ENCODE measurements at places on chromosomes 3 and 15.

- DNase-seq = no peak
Observed at GRCh38 chr15:100120111-100120510, 221.7 kb downstream of the ADAMTS17 start.

GRCh38 chr3:169886671-169887070 is 16.9 kb upstream of the LRRC31 start:
- DNase-seq = no peak

- DNase-seq = no peak
Observed at GRCh38 chr3:39569095-39569494, 101.6 kb downstream of the MOBP start.

DNA sequence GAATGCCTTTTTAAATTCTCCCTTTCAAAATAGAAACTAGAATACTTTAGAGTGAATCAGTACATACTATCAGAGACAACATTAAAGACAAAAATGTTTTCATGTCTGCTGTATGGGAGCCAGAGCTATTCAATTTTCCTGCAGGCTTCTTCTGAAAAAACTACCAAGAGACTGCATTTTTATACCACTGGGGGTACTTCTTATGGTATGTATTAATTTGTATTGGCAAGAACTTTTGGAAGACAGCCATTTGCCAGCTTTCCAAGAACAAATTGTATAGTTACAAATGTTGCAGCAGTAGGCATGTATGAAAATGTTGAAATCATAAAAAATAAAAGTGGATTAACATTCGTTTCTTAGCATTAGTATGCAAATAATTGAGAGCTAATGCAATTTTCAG is 1010.0 kb upstream of the CADM2 start:
- DNase-seq = no peak

DNA sequence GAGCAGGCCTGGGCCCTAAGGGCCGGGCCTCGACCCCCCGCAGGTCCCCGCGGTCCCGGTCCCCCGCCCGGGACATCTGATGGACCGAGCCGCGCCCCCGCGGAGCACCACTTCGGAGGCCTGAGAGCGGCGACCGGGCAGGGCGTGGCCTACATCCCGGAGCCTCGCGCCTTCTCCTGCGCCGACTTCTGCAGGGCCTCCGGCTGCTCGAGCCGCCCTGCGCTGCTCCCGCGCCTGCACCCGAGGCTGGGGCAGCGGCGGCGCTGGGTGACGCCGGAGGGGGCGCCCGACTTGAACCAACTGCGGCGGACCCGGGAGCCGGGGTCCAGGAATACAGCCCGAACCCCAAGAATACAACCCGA is 14.9 kb upstream of the GP9 start:
- no peak for DNase-seq

GRCh38 chr3:67459796-67460195 is 194.6 kb downstream of the SUCLG2 start:
- DNase-seq = no peak

DNA sequence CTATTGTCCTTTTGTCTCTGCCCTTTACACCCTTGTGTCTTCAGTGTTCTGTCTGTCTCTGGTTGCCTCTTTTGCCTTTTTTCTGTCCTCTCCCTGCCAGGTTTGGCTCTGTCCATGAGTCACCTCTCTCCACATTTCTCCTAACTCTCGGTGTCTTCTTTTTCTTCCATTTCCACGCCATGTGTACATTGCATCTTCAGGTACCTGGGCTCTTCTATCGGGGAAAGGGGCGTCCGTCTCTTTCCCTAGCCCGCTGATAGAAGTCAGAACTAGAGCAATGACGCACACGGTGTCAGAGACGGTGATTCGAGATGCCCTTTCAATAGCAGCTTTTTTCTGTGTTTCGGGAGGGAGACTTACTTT is 641 bp downstream of the OPA1 start:
- DNase-seq = peak; percentile 13

- DNase-seq = no peak
Observed at GRCh38 chr3:186236357-186237020, 125.5 kb downstream of the DGKG start.

DNA sequence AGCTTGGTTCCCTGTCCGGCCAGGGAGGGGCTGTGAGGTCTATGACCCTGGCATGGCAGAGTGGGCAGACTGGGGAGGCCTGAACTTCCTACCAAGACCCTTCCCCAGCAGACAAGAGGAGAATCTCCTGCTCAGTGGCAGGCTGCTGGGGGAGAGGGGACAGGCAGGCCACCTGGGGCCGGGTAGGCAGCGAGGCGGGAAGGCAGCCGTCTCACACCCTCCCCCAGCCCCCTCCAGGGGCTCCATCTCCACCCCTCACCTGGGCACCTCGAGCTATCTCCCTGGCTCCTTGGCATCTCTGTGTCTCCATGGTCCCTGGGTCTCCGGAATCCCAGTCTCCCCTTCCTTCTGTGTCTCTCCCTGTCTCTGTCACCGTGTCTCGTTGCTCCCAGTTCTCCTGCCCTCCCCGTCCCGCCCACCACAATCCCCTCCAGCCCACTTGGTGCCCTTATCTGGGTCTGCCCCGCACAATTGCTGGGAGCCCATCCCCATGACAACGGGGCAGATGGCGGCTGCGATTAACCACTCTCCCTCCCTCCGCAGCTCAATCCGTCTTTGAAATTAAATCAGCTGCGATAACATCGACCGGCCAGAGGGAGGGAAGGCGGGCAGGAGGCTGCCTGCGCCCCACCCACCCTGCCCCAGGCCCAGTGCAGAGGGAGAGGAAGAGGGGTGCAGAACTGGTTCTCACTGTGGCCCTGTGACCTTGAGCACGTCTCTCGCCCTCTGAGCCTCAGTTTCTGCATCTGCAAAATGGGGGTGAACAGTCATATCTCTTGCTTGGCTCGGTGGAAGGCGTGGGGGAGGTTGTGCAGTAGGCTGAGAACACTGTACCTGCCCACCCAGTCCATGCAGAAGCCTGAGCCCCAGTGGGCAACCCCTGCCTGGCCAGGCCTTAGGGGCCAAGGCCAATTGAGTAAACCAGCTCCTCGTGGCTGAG is 9.6 kb downstream of the DNAJB8 start:
- DNase-seq = no peak

DNA sequence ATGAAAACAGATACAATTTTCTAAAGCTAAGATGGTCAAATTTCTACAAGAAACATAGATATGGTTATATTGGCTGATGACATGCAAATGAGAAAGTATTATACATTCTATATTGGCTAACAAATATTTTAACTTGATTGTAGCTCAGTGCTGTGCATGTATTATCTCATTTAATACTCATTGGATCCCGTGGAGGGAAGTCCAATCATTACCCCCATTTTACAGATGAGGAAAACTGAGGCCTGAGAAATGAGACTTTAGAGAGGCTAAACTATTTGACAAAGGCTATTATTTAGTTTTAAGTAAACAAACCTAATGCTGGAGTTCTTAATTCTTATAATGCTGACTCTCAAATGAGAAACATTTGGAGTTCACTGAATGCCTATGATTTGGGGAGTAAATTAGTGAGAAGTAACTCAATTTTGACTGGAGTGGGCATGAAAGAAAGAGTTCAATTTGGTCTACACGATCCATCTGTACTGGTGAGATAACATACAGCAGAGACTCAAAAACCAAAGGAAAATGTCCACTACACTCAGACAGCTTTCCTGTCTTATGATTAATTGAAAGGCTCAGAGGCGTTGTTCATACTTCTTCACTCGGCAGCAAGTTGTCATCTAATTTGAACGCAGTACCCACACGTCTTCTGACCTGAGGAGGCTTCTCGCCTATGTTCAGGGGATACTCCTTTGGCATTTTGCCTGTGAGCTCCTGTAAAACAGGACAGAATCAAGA is 72.2 kb upstream of the LMOD3 start:
- no peak for DNase-seq

DNA sequence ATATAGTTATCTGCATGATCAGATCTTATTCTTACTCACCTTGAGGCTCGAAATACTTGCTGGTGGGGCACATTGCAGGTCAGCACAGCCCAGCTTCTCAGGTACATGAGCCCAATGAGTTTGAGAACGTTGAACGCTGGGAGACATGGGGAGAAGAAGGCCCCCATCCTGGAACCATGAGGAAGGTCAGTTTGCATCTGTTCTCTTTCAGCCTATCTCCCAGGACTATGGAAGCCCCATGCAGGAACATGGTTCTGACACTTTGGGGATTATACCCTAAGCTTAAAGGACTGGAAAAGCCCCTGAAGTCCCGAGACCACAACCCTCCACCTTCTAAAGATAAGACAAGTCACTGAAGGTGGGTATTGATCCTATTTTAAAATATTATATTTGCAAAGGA is 17.4 kb upstream of the STARD5 start:
- no peak for DNase-seq

- DNase-seq = no peak
Observed at GRCh38 chr15:78080088-78080460, 2.6 kb upstream of the TBC1D2B start.

DNA sequence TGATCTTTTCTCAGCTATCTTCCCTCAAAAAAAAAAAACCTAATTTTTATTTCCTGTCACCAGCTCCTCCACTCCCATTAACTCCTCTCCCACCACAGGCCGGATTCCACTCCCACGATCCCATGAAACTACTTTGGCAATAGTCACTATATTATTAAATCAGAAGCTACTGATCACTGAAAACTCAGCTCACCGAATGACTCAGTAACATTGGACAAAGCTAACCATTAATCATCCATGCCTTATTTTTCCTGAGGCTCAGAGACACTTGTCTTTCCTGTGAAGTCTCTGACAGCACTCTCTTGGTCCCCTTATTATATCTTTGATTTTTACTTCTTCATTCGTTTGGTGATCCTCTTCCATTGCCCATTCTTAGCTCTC is 260.2 kb downstream of the CGGBP1 start:
- no peak for DNase-seq

DNA sequence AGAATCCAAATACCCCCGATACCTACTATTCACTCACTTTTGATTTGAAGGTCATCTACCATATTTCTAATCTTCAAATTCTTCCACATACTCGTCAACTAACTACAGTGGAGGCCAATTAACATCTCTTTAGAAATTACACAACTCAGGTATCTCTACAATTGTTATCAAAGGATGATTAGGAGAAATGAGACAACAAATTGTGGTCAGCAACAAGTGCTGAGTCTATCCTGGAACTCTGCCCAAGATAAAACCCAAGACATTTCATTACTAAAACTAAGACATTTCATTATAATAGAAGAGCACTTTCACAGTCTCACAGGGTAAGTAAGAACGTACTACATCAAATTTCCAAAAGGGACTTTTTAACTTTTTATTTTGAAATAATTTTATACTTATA is 100.0 kb downstream of the TBC1D5 start:
- no peak for DNase-seq

GRCh38 chr3:101170806-101171558 is 149.4 kb downstream of the IMPG2 start:
- DNase-seq = no peak

DNA sequence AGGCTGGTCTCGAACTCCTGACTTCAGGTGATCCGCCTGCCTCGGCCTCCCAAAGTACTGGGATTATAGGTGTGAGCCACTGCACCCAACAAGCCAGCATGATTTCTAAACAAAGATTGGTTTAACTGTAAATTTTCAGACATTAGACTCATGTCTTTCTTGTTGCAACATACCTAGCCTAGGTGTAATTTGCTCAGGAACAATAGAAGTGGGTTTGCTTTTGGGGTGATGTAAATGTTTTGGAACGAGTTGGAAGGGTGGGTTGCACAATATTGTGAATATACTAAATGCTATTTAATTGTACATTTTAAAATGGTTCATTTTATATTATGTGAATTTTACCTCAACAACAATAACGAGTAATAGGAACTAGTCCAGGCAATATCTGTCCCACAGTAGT is 7.1 kb downstream of the CCR4 start:
- DNase-seq = no peak

- DNase-seq = peak; percentile 90
Observed at GRCh38 chr3:125322166-125322565, 53.0 kb downstream of the ZNF148 start.

GRCh38 chr3:49339581-49339940 is 292 bp downstream of the USP4 start:
- no peak for DNase-seq

DNA sequence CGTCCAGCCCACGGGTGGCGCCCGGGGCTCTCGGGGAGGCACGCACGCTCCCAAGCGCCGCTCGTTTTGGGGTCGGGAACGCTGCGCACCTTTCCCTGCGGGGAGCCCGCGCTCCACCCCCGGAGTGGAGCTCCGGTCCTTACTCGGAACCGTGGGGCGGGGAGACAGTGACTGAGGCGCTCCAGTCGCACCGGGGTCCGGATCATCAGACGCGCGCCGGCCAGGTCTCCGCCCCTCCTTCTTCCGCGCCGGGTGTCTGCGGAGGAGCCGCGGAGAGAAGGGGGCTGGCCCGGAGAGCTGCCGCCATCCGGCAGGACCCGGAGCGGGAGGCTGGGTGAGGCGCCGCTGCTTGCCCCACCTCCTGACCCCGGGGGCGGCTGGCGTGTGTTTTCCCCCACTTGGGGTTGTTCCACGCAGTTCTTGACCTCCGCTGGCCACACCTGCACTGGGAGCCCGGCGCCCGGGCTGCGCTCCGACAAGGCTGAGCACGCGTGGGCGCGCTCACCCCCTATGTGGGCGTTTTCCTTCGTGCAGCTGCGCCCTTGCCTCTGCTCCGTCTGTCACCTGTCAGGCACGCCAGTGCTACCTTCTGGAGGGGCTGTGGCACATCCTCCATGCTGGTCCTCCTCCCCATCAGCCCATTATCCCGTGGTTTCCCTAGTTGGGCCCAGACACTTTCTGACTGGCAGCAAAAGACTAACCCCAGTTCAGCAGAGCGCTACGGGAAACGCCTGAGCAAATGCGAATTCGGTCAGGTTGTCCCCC is at the start of gene MCF2L2:
Gene MCF2L2, minus strand, starts transcription at position 173 of the 765 bp plus-strand sequence. CDS start 642 bp downstream, outside the sequence.
- DNase-seq = peak; percentile 12

GRCh38 chr3:121436641-121437040 is 109.1 kb downstream of the POLQ start:
- no peak for DNase-seq

GRCh38 chr15:100438570-100438969 is 90.2 kb downstream of the CERS3 start:
- peak; percentile 57 for DNase-seq

- no peak for DNase-seq
Observed at GRCh38 chr3:133561679-133562078, 11.8 kb upstream of the CDV3 start.

DNA sequence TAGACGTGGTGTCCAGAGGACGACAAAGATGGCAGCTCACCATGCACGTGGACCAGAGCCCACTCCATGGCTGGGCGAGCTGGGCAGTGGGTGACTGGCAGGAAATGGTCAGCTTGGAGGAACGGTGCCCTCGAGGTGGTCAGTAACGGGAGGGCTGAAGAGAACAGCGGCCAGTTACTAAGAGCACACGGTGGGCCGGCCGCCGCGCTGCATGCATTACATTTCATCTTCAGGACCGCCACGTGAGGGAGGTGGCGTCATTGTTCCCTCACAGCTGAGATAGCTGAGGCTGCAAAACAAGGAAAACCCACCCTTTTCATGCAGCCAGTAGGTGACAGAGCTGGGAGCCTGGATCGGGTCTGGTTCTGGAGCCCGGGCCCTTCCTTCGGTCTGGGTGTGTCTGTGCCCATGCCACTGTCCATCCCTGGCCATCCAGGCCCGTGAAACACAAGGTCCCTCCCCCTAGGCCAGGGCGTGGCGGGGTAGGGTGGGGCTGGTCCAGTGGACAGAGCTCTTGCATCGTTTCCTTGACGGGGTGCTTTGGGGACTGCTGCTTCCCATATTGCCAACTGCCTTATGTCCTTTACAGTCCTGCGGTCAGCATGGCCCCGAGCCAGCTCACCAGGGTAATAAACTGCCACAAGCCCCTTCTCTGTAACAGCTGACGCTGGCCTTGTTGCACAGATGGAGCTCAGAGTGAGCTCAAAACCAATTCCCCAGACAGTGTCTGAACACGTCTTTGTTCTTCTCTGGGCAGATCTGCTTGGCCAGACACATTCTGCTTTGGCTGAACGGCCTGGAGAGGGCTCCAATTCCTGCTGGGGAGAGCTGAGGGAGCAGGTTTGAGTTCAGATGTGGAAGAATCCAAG is 51.8 kb downstream of the RGMA start:
- peak; percentile 63 for DNase-seq
